ENCODE measurements at places on chromosomes 16 and 17.

DNA sequence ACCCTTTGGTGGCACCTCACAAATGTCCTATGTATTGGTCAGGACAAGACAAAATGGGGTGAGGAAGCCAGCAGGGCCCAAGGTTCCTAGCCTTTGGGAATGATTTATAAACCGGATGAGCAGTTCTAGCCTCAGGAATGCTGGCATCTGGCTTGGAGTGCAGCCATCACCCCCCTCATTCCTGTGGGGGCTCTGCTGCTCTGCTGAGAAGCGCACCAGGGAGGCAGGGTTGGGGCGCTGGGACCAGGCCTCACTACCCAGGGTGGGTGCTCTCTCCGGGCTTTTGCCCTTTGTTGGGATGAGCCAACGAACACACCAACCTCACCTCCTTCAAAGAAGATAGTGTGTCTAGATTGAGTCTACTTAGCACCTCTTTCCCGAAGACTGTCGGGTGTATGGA is 39.2 kb downstream of the TMEM11 start:
- DNase-seq = no peak

GRCh38 chr16:89373355-89374110 is 116.8 kb downstream of the ANKRD11 start:
- DNase-seq = peak; percentile 51

- no peak for DNase-seq
Measured at GRCh38 chr17:44006272-44006597, 1.8 kb downstream of the NAGS start.

GRCh38 chr17:40355123-40355803 is 9.3 kb downstream of the GJD3 start:
- peak; percentile 75 for DNase-seq

All from heart right ventricle (tissue), 16 donors.